ENCODE measurements at places on chromosomes 4 and X.
A peak's percentile ranks its signal among the peaks of the same experiment; 100 is the strongest.

DNA sequence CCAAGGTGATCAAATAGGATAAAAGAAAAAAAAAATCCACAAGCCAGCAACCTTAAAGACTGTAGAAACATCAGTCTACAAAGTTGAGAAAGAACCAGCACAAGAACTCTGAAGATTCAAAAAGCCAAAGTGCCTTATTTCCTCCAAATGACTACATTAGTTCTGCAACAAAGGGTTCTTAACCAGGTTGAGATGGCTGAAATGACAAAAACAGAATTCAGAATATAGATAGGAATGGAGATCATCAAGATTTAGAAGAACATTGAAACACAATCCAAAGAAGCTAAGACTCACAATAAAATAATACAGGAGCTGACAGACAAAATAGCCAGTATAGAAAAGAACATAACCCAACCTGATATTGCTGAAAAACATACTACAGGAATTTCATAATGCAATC lies 156.5 kb upstream of the ZCCHC13 start:
- no peak for DNase-seq

- DNase-seq: no peak
These were observed 106.8 kb downstream of the ARSJ start for GRCh38 chr4:113872426-113873260.

DNA sequence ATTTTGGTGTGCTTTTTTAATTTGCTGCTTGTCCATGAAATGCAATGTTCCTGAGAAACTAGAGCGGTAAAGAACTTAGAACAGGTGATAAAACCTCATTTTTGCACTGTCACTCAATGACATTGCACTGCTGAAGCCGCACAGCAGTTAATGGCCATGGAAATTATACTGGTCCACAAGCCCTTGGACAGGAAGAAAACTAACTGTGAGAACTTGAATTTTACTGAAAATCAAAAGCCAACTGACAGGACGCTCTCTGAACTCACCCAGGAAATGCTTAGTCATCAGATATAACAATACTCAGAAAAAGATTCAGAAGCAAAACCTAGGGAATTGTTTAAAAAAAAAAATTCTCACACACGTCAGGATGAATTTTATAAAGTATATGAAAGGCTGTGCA lies 246.4 kb upstream of the SLC7A11 start:
- DNase-seq: no peak

DNA sequence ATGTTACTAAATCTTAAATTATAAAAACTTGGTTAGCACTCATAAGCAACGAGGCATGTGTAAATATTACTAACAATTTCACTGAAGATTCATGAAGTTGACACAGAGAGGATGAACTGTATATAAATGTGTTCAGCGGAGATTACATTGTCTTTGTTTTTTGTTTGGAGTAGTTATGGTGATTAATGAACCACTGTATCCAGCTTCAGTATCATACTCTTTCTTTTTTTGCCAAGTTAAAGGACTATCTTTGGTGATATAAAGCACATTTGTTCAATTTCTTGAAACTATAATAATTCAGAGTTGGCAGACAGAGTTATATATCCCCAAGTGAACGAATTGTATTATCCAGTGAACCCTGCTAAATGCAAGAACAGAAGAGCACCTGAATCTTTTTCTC lies 497.6 kb downstream of the CCSER1 start:
- DNase-seq: no peak

GRCh38 chr4:16075061-16075460 lies 8.8 kb downstream of the PROM1 start:
- no peak for DNase-seq

GRCh38 chrX:40151211-40152172 lies 53.7 kb upstream of the BCOR start:
- DNase-seq: no peak

DNA sequence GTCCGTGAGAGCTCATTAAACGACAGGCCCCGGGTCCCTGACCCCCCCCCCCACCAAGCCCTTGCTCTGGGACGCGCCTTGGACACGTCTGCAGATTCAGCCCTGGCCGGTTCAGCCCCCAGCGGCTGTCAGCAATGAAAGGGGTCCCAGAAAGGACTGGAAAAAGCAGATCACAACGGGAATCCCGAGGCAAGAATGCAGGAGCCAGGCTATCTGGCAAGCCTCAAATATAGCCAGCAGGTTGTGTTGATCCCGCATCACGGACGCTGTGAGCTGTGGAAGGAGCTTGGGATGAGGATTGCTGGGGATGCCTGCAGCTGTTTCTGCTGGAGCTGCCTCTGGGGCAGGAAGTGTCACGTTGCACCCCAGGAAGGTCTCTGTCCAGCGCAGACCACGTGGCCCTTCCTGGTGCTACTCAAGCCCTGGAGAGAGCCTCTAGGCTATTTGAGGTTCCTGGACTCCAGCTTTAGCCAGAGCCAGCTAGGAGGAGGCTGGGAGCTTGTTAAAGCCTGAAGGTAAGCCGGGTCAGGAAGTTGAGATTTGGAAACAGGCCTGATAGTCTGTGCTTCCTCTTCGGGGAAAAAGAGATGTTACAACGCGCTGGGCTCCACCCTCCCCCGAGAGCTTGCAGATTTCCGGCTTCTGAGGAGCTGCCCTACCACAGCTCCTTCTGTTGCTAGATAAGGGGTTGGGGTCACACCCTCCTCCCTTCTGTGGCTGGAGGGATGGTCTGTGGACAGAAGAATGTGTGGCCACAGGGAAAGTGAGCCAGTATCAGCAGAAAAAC lies 19.3 kb upstream of the CSF2RA start:
- DNase-seq: no peak

DNA sequence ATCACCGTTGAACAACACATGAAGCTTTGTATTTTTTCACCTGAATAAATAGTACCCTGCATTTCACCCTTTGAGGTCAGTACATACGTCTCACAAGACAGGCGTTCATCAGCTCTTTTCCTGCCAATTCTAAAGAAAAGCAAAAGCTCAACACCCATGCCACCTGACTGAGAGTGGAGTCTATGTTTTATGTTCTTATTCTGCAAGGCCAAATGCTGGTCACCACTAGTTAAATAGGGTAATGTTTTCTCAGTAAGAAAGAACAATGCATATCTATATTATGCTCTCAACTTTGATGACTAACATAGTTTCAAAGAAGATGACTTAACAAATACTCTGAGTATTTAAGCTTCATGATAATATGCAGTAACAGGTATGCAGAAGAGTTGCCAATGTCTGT lies 336.3 kb upstream of the BMP3 start:
- DNase-seq: no peak

DNA sequence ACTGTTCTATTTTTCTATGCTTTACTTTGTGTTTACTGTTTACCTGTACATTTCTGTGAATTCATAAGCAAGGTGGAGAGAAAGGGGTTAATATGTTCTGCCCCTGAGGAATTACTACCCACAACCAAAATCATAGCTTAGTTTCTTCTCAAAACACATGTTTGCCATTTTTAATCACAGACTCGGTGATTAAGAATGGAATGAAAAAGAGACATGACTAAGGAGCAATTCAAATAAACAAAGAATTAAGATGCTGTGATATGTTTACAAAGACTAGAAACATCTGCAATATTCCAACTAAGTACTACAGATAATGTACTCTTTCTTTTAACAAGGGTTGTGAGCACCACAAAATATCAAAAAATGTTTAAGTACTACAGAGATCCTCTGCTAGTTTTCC lies 11.7 kb upstream of the FAT4 start:
- DNase-seq: no peak

- no peak for DNase-seq
These were observed 286.7 kb upstream of the TENM3 start for GRCh38 chr4:181956512-181956911.

DNA sequence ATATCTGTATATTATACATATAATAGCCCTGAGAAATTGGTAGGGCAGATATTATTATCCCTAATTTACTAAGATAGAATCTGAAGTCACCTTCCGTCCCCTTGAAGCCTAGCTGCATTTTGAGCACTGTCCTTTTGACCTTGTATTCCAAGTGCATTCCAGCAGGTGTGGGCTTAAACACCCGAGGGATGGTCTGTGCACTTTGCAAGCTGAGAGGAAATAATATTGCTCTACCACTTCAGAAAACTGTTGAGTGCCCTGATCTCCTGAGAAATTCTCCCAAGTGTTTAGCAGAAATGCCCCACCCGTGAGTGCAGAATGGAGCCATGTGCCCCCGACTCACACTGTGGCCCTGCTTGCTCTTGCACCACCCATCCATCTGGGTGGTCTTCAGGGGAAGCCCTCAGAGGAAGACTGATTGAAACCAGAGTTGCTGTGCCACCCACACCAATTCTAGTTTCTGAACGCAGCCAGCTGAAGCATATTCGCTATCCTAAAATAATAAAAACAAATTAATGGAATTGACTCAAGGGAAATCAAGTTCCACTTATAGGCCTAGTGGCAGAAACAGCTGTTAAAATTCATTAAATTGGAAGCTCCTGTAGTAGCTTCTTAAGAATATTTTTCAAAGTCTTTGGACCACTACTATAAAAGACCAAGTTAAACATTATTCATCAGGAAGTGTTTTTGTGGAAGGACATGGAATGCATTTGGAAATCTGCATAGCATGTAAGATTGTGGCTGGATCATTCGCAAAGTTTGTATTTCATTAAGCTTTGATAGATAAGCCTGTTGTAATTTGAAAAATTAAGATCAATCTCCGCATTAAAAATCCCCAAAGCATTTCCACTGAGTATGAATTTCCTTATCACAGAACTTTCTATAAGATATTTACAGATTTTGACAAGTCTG lies 41.3 kb upstream of the PRKG2 start:
- no peak for DNase-seq

DNA sequence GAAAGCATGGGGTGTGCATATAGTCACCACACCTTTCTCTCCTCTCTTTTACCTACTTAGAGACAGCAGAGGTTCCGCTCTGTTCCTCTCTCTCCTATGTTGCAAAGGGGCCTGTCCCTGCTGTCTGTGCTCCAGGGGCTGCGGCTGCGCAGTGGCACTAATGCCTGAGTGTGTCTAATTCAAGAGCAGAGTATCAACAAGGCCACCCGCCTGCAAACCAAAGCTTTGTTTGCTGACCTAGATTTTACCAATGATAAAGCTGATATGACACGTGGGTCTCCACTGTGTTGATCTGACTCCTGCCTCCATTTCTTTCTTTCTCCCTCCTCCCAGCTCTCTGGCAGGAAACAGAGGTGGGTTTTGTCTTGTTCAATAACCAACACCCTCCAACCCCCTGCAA lies 74.9 kb downstream of the NSG1 start:
- DNase-seq: no peak

DNA sequence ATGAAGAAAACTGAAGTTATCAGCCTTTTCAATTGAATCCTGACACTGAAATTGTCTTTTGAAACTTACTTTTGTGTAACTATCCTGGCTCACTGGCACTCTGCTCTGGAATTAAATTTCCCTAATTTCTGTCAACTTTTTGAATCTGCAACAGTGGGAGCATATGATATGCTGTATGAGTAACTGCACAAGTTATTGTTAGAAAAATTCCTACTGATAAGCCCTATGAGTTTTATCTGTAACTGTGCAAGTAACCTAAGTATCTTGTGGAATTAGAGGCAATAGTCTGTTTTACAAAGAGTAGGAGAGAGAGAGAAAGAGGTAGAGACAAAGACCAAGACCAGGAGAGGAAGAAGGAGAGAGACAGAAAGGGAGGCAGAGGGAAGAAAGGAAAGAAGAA lies 9.2 kb upstream of the HPGD start:
- no peak for DNase-seq

GRCh38 chrX:38570396-38570795 lies 9.1 kb downstream of the TSPAN7 start:
- no peak for DNase-seq

- DNase-seq: no peak
These were observed 23.3 kb downstream of the MRFAP1 start for GRCh38 chr4:6663596-6664393.

DNA sequence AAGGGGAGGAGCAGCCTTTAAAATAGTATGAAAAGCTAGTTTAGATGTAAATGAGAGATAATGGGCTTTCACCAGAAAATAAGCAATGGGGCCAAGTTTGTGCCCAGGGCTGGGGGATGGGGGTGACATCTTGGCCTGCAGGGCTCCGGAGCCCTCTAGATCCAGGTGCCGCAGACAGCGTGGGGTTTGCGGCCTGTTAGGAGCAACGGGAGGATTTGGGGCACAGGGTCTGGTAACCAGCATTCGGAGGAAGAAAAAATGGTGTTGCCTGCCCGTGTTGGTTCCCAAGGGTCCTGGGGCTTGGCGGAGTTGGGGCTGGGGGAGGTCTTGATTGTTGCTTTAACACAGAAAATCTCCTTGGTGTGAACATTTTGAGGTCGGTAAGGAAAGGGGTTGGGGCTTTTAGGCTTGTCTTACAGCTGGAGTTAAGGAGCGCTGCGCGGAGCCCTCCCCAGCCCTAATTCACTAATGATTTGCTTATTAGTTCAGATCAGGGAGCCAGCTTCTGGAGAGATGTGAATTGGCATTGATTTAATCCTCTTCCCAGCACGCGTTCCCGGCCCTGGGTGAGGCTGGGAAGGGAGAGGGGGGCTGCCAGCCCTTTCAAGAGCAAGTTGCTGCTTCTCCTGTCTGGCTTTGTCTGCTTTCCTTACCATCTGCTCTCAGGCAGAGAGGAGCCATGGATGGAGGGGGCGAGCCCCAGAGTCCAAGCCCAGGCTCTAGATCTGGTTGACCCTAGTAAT lies 443.4 kb downstream of the BCOR start:
- peak; percentile 34 for DNase-seq

GRCh38 chr4:24754571-24754970 lies 40.8 kb upstream of the SOD3 start:
- no peak for DNase-seq

- no peak for DNase-seq
These were observed 1063.8 kb upstream of the INTU start for GRCh38 chr4:126568652-126569570.

GRCh38 chr4:47830265-47831025 lies 7.4 kb downstream of the CORIN start:
- no peak for DNase-seq

- DNase-seq: no peak
These were observed 49.4 kb upstream of the PRR32 start for GRCh38 chrX:126770179-126770578.

DNA sequence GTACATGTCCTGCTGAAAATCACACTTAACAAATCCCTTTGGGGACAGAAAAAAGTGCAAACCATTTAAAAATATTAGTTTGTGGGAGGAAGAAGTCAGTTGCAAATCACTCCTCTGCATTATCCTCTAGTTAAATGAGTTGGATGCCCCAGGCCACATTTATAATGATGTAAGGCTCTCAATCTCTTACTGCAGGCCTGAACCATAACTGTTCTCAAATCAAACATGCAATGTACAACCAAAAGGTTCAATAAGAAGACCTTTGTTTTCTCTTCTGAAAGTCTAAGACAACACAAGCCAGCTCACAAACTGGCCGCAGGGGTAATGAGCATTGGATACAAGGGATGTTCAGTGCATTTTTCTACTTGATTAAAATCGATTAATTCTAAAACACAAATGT lies 39.7 kb downstream of the IGFBP7 start:
- no peak for DNase-seq

GRCh38 chr4:56575820-56576429 lies 70.3 kb downstream of the ARL9 start:
- no peak for DNase-seq

- DNase-seq: no peak
These were observed 83.4 kb downstream of the UCHL1 start for GRCh38 chr4:41339812-41340809.

Data from anterior cingulate cortex (tissue), 58 donors.